ENCODE measurements at places on chromosomes 7 and 10.
A peak's percentile ranks its signal among the peaks of the same experiment; 100 is the strongest.

- no peak for DNase-seq
These were observed 142.3 kb downstream of the ANLN start for GRCh38 chr7:36531951-36532350.

DNA sequence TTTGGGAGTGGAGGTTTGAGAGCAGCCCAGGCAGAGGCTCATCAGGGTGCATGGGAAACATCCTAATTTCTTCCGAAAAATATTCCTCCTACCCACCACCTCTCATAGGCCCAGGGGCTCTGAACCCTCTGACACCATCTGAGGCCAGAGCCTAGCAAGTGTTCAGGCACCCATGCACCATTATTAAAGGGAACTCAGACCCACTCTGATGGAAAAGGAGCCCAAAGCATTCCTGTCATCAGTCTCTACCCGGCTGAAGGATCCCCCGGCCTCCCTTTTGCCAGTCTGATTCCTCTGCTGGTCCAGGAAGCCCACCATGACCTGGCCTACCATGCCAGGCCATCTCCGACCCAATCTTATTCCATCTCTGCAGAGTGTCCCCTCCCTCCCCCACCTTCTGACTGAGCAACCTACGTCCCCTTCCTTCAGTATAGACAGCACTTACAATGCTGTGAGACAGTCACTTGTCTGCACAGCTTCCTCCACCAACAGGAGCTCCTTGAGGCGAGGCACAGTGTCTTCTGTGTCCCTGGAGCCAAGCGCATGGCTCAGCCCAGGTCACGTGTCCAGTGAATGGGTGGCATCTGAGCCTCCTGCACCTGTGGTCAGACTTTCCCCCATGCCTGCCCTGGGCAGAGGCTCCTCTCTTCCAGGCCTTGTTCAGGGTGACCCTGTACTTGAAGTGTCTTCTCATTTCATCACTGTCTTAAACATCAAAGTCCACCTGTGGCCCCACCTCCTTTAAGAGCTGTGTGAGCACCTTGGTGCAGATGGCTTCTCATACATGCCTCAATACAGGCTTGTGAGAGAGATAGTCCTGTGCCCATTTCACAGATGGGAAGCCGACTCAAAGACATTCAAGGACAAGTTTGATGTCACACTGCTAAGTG, 889 bp upstream of the GPR15LG start:
- no peak for DNase-seq

- no peak for DNase-seq
These were observed 118.7 kb downstream of the C10orf105 start for GRCh38 chr10:71600849-71601248.

DNA sequence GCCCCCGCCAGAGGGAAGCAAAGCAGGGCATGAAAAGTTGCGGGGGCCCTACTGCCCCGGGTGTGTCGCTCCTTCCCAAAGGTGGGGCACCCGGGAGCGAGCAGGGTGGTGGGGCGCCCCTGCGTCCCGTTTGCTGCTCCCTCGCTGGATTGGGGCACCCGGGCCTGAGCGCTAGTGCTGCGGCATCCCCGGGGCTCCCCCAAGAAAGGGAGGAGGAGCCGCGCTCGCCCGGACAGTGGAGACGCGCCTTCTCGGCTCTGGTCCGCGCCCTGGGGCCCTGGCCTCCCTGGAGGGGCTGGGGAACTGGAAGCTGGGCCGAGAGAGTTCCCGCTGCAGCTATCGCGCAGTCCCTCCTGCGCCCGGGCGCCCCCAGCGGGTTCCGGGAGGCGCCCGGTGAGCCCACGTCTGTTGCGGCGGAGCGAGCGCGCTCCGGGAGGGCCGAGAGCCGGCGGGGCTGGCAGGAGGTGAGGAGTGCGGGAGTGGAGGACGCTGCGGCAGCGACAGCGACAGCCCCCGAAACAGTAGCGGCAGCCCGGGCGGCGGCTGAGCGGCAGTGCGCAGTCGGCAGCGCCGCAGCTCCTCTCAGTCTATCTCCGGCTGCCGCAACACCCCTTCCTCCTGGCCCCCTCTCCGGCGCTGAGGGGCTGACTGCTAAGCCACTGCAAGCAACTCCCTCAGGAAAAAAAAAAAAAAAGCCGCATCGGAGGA, 504 bp upstream of the BMPER start:
- peak; percentile 23 for DNase-seq

- DNase-seq, result no peak
These were observed 117.5 kb downstream of the TCF7L2 start for GRCh38 chr10:113067501-113067900.

DNA sequence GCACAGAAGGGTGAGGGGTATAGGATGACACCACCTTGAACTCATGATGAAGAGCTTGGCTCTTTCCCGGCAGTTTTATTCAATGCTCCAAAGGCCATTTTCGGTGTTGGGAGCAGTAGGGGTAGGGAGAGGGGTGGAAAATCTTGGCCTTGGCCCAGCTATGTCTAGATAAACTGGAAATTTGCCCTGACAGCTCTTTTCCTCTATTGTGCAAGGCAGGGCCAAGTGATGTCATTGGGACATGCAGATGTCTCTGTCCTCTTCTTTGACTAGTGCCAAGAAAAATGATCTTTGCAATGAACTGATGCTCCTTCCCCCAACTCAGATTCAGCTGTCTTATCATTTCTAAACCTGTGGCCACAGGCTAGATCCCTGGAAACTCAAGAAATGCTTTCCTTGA, 27.7 kb upstream of the PRKCQ start:
- no peak for DNase-seq

- no peak for DNase-seq
These were observed 103.8 kb downstream of the TCF7L2 start for GRCh38 chr10:113053881-113054280.

DNA sequence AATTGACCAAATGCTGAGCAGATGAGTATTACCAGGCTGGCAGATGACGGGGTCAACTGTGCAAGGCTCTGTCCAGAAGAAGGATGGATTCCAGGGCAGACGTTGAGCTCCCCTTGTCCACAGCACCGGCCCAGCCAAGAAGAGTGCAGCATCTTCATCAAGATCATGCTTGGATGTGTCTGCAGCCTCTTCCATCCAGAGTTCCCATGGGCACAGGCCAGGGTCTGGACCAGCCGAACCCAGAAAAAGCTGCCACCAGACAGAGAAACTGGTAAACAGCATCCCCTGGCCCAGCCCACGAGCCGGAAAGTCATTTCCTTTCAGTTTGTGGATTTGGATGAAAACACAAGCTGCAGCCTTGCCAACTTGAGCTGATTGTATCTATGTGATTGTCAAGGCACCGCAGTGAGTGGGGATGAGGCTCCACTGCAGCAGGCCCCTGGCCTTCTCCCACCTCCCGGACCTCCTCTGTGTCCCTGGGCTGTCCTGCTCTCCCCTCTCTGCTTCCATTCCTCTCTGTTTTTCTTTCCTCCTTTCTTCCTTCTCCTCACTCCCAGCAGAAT, 321.8 kb downstream of the TCERG1L start:
- DNase-seq, result no peak

GRCh38 chr7:42686594-42687156, 225.2 kb downstream of the C7orf25 start:
- no peak for DNase-seq

DNA sequence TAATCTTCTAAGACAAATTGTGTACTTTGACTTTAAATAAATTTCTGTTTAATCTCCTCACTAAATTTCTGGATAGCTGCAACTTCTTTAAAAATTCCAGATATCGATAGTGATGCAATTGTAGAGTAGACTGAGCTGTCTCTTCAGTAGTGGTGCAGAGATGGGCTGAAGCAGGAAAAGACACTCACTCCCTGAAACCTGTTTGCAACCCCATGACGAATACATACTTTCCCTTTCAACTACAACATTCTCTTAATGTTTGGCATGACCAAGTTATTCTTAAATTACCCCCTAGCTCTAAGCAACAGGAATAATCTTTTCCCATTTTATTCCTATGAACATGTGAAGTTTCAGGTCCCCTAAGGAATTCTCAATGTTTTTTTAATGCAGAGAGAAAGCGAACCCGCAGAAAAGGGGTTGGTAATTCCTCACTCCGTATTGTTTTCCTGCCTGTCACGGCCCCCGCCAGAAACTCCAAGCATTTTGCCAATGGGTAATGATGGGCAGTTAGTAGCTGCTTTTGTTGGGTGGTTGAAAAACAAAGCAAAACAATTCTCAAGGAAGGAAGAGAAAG, 1.3 kb downstream of the THSD7A start:
- DNase-seq, result no peak

- DNase-seq, result no peak
These were observed 415.0 kb downstream of the SFMBT2 start for GRCh38 chr10:6995831-6996230.

- DNase-seq, result no peak
These were observed 8.5 kb upstream of the HABP2 start for GRCh38 chr10:113544392-113544791.

- no peak for DNase-seq
These were observed 38.3 kb upstream of the RAPGEF5 start for GRCh38 chr7:22395222-22395621.

DNA sequence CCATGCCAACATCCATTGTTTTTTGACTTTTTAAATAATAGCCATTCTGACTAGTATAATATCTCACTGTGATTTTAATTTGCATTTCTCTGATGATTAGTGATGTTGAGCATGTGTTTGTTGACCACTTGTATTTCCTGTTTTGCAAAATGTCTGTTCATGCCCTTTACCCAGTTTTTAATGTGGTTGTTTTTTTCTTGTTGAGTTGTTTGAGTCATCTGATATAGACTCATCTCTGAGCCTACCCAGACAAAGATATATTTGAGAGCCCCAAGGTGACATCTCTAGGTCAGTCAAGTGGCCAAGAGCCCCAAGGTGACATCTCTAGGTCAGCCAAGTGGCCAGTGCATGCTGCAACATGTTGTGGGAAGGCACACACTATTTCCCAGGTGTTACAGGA, 224.7 kb downstream of the HECW1 start:
- DNase-seq, result no peak

DNA sequence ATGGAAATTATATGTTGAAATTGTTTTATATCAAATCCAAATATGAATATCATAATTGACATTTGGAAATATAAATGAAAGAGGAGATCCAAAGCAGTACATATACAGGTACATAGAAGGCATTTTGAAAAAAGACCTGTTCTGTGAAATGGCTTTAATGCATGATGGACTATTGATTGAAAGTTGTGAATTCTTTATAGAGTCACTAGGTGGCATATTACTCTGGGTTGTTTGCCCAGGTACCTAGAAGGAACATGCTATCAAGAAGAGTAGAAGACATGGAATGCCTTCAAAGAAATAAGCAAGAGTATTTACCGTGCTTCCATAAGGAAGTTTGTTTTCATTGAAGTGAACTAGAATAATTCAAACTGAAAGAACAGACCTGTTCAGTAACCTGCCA, 160.0 kb upstream of the ANK3 start:
- peak; percentile 54 for DNase-seq

DNA sequence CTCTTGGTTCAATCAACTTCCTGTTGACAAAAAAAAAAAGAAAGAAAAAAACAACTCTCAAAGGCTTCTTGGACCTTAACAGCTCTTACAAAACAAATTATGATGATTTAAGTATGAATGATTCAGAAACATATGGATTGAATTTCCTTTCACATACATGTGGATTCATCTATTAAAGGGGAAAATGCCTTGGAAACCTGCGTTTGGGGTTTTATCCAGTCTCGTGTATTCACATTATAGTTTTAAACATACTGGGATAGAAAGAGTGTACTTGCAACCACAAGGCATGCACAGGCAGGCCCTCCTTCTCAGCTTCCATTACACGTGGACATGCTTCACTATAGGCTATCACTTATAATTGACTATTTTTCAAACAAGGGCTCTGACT, 286.7 kb downstream of the INHBA start:
- no peak for DNase-seq

DNA sequence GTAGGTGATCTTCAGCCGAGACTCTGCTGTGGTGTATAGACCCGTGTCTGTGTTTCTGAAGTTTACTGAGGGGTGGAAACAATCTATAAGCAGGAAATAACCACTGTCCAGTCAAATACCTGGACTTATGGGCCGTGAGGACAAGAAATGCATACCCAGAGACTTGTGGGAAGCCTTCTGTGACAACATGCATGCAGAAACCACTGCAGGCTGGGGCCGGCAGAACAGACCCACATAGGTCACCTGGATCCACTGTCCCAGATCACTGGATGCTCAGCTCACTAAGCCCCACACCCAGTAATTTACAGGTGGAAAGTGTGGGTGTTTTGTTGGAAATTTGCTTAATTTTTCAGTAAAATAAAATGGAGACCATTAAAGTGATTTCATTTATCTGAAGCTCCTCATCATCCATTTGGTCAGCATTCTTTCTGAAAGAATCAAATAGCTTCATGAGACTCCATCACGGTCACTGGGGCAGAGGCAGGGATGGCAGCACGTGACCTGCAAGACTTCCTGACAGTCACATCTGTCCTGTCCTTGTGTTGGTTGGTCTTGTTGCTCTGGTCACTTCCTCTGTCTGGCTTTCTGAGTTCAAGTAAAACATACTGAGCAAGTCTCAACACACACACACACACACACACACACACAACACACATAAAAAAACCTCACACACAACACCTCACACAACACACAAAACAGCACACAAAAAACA, 108.3 kb downstream of the TNS3 start:
- DNase-seq, result no peak

DNA sequence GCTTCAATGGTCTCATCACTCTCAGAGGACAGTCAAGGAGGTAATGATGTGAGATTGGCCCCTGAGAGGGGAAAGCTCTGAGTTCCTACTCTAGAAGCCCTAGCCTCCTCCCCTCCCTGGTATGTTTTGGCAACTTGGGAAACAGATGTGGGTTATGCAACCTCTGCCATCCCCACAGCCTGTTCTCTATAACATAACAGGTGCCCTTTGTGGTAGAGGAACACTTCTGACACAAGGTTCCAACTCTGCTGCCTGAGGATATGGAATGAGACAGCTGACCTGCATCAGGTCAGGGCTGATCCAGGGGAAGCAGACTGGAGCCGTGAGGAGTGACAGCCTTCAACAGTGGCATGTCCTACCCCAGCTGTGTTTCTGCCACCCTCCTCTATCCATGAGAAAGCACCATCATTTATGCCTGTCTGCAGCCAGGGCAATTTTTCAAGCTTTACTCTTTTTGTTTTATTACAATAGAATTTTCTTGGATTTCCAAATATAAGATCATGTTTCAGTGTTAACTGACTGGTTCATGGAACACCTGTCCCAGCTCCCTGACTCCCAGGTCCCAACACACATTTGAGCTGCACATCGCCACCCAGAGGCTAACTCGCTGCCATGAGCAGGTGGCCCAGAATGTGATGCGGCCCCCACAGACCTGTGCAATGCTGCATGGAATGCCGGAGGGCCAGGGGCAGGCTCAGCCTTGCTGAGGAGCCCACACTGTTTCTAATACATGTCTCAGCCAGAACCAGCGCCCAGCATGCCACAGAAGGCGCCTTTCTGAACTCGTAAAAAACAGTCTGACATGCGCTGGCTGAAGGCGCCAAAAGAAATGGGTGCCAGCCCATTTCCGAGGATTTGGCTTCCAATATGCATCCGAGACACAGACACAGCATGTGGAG, 124.8 kb upstream of the CHST15 start:
- no peak for DNase-seq

DNA sequence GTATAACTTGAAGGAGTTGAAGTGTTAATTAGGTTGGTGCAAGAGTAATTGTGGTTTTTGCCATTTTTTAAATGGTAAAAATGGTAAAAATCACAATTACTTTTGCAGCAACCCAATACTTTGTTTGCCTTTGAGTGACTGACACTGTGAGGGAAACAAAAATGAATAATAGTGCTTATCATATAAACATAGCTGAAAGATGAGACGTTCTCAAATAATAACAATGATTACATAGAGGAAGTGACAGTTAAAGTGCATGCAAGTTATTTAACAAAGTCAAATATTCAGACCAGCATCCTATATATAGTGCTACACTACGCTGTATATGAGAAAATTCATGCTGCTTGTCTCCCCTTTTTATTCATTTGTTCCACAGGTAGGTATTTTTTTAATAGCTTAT, 4.7 kb upstream of the HBP1 start:
- no peak for DNase-seq

GRCh38 chr7:129556607-129557133, 54.3 kb downstream of the SMKR1 start:
- no peak for DNase-seq
